Stimulated activated CD4-positive, alpha-beta T cell treated with anti-CD3 and anti-CD28 coated beads, Interleukin-1b, Interleukin-23, amount 100 ng/mL, for 1 hour (primary cell): ENCODE measurements at places on chromosomes 11 and 22.

- DNase-seq: no peak
Observed at GRCh38 chr11:976431-977160, 50.9 kb downstream of the AP2A2 start.

DNA sequence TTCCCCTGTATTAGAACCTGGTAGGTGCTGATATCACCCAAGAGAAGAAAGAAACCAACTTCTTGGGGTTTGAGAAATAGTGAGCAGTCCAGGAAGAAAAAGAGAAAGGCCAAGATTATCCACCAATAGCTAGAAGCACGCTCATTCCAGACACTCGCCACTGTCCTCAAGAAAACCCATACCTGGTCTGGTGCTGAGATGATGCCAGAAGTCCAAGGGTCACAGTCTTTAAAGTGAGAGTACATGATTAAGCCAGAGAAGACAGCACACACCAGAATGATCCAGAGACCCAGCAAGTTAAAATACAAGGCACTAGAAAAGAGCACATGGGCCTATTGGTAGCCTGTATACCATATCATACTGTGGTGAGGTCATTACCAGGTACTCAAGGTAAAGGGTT lies 23.6 kb downstream of the SLC5A12 start:
- DNase-seq: no peak

DNA sequence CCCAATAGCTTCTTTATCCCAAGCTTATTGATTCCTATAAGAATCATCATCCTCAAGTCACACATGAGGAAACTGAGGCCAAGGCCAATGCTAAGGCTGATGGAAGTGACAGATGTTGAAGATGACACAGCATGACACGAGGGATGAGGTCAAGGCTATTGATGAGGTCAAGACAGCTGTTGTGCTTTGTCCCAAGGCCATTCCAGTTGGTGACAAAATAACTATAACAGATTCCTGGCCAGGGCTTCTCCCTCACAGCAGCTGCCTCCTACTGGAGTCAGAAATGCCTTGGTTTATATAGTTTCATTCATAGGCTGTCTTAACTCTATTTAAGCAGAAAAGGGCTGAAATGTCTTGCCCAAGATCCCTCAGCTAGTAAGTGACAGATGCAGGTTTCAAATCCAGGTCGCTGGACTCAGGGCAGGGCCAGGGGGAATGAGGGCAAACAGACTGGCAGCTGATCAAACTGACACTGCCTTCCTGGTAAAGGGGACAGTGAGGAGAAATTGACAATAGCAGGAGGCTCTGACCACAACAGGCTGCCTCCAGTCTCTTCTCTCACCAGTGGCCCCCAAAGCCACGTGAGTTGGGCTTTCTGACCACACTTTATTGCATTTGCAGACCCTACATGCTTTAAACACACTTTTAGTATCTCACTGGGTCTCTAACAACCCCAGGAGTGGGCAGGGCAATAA lies 16.5 kb downstream of the MIF start:
- no peak for DNase-seq

DNA sequence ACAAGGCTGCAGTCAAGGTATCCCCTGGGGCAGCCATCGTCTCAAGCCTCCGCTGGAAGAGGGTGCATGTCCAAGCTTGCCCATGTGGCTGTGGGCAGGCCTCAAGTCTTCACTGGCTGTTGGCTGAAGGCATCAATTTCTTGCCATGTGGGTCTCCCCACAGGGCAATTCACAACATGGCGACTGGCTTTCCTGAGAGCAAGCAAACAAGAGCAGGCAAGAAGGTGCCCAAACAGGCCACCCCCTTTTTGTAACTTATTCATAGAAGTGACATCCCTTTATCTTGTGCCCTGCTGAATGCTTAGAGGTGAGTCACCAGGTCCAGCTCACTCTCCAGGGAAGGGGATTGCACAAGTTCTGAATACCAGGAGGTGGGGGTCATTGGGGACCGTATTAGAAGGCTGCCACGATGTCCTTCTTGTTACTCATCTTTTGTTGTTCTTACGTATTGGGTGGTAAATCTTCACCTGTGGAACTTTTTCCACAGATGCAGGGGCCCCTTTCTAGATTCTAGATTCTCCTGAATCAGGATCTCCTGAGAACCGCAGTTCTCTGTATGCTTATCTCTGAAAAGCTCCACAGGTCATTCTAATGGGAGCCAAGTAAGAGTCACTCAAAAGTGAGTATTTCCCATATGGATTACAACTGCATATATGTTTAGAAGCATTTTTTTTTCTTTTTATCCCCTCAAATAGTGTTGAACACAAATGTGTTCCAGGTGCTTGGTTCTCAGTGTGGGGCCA lies 44.2 kb upstream of the MICAL2 start:
- no peak for DNase-seq

DNA sequence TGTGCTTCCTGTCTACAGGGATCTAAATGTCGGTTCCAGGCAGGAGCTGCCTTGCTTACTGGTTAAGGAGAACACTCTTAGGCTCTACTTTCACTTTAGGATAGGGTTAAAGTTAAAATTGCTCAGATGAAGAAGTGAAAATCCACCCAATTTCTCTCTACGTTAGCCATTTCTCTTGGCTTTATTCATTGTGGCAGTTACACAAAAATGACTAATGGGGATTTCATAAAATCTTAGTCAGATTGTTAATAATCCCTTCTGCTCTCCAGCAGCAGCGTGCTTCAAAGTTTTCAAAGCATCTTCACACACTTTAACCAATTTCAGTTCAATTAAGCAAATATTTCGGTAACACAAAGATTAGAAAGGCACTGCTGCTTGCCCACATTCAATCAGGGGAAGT lies 58.4 kb upstream of the RCN1 start:
- DNase-seq: no peak

DNA sequence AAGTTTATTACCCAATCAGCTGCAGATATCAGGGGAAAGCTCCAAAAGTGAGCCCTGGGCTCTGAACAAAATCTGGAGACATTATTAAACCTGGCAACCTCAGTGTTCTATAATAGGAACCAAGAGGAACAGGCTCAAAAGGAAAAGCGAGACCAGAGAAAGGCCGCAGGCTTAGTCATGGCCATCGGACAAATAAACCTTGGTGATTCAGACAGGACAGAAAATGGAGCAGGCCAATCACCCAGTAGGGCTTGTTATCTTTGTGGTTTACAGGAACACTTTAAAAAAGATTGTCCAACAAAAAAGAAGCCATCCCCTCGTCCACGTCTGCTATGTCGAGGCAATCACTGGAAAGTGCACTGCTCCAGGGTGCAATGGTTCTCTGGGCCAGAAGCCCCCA lies 7.7 kb upstream of the PANX1 start:
- DNase-seq: no peak

GRCh38 chr11:76062733-76063132 lies 143.6 kb downstream of the WNT11 start:
- DNase-seq: no peak

GRCh38 chr11:119755356-119756071 lies 26.5 kb upstream of the NECTIN1 start:
- no peak for DNase-seq
